ENCODE measurements at places on chromosomes 12 and 14.

DNA sequence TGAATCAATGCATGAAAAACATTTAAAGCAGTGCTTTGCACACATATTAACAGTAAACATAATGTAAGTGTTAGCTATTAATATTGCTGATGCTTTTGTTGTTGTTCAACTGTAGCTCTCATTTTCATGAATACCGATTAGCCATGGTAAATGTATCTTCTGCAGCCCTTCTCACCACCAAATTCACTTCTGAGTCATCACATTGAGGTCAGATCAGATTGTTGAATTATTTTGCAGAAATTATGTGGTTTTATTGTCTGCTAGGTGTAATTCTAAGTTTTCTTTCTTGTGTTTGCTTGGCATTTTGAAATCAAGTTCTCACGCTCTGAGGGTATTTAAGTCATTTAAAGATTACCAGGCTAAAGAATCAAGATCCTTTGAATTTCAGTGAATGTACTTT, 74.6 kb downstream of the AKAP6 start:
- DNase-seq, result no peak

DNA sequence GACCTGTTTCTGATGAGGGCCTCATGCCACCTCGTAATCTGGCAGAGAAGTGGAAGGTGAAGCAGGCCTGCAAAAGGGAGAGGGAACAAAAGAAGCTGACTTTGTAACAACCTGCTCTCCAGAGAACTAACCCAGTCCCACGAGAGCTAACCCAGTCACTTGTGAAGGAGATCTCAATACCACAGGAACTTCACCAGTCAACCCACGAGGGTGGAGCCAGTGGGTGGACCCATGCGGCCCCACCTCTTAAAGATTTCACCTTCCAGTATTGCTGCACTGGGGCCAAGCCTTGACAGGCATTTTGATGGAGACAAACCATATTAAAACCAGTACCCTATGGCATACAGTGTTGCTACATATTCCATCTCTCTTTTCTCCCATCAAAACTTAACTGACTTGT, 55.1 kb downstream of the SERPINA10 start:
- no peak for DNase-seq

DNA sequence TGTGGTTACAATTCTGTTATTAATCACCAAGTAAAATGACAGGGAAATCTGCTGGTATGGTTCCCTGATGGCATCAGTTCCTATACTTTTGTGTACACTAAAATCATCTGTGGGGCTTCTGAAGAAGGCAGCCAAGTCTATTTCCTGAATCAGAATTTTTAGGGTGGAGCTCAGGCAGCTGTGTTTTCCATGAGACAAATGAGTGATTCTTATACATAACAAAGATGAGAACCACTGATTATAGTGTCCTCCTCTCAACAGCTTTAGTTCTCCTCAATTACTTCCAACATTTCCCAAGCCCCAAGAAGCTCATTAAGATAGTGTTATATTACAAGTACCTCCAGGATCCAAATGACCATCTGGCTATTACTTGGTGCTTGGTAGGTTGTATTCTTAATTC, 64.5 kb upstream of the USP44 start:
- no peak for DNase-seq

GRCh38 chr12:67957383-67957782, 31.9 kb upstream of the IFNG-AS1 start:
- no peak for DNase-seq

- no peak for DNase-seq
These were observed 16.7 kb upstream of the ZDHHC22 start for GRCh38 chr14:77158175-77158881.

DNA sequence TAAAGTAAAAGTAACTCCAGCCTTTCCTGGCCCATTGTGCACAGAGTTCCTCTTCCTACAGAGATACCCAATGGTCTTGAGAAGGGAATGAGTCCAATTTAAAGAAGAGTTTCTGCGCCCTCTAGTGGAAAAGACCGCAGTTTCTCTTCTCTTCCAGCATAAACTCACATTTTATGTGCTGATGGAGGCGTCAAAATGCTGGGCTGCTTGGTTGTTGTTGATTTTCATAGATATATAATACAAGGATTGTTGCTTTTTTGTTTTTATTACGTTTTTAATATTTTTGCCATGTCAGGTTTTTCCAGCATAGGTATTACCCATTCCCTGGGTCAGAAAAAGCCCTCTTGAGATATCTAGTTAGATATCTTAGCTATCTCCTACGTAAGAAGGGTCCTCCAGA, 356.9 kb upstream of the STXBP6 start:
- DNase-seq, result no peak

DNA sequence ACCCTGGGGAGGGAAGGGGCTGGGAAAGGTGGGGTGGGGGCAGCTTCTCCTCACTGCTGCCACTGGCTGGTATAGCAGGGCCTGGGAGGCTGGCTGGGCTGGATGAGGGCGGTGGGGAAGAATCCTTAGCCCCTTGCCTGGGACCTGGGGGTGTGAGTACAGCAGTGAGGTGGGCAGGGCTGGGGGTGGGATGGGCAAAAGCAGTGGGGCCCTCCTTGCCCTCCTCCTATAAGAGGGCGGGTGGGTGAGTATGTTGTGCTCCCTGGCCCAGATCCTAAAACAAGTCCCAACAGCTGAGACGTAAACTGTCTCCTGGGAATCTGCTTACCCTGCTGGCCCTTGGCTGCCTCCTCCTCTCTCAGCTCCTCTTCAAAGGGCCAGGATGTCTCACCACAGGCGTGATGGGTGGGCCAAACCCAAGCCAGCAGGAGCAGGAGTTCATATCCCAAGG, 2.2 kb downstream of the NCKAP5L start:
- DNase-seq, result no peak

DNA sequence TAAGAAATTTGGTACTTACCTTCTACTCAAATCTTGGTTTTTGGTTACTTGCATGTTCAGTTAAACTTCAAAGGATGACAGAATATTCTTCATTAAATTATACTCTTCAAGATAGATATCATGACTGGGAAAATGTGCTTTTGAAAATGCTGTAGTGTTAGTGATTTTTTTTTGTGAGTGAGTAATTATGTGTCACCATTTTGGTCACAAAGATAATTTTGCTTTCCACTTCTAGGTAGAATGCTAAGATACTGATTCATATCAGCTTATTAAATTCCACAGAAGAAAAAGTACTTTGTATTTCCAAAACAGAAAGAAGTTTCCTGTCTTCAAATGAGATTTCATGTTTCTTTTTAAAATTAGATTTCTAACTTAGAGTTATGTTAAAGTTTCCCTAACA, 61.2 kb downstream of the ATXN7L3B start:
- DNase-seq, result no peak

DNA sequence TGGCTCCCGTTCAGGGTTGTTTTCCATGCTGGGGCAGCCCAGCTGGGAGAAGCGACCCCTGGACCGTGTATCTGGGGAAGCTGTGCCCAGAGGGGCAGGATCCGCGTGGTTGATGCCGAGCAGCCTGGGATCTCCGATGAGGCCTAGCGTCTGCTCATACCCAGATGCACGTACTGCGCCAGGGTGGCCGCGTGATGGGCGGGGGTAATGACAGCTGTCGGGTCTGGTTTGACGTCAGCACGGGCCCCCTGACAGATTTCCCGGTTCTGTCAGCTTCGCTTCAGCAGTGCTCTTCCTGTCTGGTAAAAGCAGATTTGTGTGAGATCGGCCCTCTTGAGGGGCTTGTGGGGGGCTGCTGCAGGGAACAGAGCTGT, 147.3 kb downstream of the TSPAN9 start:
- no peak for DNase-seq

GRCh38 chr14:64637735-64638473, 66.3 kb upstream of the PLEKHG3 start:
- DNase-seq, result no peak

DNA sequence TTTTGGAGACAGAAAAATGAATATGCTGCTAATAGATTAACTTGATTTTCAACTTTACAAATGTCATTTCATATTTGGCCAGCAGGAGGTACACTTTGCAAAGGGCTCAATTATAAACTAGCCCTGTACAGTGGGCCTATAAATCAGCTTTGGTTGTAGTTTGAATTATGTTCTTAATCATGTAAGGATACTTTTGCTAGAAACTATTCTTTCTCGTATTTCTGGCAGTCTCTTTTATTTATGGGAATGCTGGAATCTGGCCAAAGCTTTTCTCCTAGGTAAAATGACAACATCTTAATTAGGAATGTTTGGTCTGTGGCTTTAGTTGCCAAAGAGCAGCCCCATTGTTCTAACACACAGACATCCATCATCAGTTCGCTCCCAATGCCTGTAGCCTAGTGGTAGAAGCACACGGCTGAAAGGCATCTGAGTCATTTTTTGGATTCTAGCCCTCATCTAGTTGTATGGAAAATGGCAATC, 1322.3 kb upstream of the SEL1L start:
- no peak for DNase-seq

DNA sequence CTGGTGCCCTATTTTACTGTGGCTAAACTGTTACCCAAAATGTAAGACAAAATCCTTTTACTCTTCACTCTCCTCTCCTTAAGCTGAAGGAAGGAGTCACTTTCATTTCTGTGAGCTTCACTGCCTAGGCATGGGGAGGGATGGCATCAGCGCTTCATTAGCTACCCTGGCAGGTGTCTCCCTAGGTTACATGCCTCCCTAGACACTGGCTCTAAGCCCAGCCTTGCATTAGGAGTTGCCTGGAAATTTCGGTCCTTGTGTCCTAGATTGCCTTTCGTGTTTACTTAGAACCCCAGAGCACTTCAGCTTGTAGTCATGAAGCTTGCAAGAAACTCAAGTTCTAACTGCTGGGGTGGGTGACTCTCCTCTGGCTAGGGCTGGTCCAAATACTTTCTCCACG, 520.5 kb upstream of the STXBP6 start:
- no peak for DNase-seq

DNA sequence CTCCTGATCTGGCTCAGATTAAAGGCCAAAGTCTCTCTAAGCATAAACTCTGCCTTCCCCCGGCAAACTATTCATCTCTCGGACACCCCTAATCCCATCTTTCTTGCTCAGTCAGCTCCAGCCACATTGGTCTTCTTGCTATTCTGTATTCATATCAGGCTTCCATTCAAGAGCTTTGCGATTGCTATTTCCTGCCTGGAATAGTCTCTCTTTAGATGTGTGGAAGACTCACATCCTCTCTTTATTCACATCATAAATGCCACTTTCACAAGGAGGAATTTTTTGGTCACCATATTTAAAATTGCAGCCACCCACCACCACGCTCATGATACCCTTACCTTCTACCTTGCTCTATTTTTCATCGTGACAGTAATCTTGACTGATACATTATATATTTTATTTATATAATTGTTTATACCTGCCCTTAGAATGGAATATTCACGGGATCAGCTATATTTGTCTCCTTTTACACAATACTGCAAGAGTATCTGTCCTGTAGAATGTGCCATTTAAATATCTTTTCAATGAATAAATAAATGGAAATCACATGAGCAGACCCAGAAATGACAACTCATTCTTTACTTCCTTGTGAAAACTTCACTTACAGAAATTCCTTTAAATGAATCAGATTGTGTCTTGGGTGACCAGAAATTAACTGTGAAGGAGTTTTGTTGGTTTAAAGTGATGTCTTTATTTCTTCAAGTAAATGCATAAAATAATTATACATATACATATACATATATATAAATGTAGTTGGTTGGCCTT, 780.6 kb upstream of the FLRT2 start:
- DNase-seq, result no peak

GRCh38 chr12:99390707-99391106, 256.8 kb upstream of the GARIN6 start:
- no peak for DNase-seq

GRCh38 chr14:79660053-79660939, 551.0 kb downstream of the DIO2 start:
- no peak for DNase-seq

DNA sequence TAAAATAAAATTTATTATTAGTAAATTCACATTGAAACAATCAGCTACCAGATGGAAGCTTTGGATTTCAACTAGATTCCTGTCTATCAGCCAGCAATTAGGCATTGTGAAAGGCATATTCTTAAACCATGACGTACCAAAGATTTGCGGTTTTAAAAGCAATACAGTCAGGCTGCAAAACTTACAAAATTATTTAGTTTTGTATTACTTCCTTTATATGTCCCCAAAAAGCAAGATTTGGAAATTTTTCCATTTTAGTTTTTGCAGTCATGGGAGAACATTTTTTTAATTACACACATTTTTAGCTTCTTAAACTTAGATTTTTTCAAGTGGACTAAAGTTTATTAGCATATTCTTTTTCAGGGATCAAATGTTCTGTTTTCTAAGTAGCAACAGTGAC, 225.0 kb upstream of the KITLG start:
- no peak for DNase-seq

DNA sequence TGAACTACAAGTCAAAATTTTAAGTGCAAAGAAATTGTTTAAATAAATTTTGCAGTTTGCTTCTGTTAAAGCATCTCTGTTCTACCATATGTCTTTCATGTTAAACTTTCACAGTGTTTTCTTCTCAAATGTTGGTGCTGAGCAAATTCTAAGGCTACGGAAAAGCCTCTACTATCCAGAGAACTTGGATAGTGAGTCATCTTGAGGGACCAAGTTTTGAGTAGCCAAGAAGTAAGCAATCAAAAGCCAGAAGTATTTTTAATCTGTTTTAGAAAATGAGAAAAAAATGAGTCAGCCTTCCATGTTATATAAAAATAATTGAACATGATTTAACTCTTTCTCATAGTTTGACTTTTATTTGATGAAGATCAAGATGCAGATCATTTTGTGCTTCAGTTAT, 3.3 kb downstream of the BRMS1L start:
- no peak for DNase-seq

DNA sequence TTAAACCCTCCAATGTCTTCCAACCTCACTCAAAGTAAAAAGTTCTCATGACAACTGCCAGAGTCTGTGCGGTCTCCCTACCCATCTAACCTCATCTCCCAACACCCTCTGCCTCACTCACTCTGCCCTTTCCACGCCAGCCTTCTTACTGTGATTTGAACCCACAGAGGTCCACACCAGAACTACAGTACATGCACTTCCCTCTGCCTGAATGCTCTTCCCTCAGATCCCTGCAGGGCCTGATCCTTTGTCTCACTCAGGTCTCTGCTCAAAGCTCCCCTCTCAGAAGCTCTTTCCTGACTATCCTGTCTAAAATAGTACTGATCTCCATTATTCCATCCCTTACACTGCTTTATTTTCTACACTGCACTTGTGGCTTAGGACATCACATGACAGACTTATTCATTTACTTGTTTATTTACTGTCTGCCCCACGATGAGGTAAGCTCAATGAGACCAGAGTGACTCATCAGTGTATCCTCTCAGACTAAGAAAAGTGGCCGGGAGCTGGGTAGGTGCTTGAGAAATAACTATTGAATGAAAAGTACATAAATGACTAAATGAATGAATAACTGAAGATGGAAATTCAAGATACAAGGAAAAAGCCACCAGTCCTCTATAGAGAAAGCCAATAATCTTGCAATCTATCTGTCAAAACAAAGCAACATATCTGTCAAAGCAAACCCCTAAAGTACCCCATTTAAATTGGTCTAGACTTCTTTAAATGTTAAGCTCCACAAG, 17.1 kb downstream of the POMT2 start:
- no peak for DNase-seq
